ENCODE measurements at places on chromosomes 1 and 21.

GRCh38 chr1:156006666-156007376 lies 13.9 kb downstream of the SSR2 start:
- DNase-seq = no peak

- DNase-seq = no peak
These were observed 779.6 kb upstream of the PRMT6 start for GRCh38 chr1:106276871-106277270.

- no peak for DNase-seq
These were observed 12.2 kb downstream of the ATP1A4 start for GRCh38 chr1:160163615-160164014.

DNA sequence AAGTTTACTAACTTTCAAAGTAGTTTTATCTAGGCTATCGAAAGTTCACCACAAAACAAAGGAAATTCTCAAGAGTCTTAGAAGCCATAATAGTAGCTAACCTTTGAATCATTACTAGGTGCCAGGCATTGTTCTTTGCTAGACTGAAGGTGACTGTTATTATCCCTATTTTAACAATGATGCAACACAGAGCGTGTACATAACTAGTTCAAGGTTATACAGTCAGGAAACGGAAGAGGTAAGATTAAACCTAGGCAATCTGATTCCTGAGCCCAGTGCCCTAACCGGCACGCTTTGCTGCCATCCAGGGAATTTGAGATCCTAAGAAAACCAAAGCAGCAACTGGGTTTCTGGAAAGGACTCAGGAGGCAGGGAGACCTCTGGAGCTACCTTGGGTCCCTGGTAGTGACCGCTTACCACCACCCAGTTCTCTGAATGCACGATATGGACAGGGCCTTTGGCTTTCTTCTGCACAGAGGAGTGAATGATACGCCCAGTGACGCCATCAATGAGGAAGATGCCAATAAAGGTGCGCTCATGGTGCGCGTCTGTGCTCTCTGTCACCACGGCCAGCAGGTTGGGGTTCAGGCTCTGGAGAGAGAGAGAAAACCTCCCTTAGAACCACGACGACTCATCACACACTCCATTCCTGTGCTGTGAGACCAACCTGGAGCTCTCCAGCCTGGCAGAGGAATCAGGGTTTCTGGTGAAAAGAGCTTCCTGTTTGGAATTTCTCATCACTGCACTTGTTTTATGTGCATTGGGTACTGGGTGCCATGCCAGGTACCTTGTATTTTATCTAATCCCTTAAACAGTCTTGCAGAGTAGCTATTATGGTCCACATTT lies 13.1 kb upstream of the UBR4 start:
- DNase-seq = no peak

GRCh38 chr1:42660907-42661500 lies 2.8 kb downstream of the PPIH start:
- DNase-seq = no peak

DNA sequence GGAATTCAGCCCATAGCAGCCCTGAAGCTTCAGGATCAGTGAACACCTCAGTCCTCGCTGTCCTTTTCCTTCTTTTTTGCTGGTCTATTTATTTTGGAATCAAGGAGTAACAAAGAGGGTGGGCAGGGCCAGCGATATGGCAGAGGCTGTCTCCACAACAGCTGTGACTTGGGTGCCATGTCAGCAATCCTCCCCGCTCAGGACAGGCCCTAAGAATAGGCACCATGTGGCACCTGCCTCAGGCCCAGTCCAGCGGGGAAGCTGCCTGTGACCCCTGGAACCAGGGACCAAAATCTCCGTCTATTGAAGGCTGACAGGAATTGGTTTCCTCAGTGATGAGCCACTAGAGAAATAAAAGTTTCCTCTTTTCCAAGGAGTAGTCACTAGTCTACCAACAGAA lies 58.6 kb upstream of the TNR start:
- DNase-seq = no peak

DNA sequence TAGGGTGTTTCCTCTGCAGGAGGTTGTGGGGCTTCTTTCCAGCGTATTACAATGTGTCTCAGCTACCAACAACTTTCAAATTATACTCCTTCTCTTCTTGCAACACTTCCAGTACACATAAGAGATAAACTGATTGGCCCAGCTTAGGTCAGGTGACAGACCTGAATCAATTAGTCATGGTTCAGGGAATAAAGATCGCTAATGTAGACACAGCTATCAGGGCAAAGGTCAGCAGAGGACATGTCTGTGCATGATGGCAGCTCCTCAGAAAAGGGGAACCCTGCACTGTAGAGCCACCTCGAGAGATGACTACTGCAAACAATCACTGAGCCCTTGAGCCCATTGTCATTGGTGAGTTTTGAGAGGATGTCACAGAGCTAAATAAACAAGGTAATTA lies 36.8 kb upstream of the PKN2 start:
- no peak for DNase-seq

DNA sequence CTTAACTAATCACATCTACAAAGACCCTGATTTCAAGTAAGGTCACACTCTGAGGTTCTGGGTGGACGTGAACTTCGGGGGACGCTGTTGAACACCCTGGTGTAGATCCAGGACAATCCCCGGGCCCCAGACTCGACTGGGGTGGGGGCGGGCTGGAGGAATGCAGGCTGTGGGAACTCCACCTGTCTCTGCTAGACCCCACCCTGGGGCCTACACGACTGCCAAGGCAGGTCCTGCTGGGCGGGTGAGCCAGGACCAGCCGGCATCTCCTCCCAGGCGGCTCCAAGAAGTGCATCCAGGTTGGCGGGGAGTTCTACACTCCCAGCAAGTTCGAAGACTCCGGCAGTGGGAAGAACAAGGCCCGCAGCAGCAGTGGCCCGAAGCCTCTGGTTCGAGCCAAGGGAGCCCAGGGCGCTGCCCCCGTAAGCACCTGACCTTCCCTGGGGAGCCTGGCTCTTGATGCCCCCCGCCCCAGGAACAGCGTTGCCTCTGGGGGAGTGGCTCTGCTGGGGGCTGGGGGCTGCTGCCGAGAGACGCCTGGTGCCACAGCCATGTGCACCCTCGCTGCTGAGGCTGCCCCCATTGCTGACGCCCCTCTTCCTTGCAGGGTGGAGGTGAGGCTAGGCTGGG lies 3.8 kb downstream of the AIRE start:
- no peak for DNase-seq

DNA sequence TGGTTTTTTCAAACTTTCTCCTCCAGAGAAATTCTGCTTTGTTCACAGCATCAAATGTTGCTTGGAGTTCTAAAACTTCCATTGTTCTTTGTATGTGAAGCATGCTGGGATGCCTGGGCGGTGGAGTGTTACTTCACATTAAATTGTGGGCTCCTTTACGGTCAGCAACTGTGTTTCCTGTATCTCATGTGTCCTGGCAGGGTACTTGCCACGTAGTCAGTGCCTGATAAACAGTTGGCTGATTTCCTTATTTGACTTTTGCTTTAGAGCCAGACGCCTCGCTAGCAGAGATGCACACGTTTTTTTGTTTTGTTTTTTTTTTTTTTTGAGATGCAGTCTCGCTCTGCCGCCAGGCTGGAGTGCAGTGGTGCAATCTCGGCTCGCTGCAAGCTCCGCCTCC lies 96.7 kb downstream of the UCK2 start:
- DNase-seq = no peak

DNA sequence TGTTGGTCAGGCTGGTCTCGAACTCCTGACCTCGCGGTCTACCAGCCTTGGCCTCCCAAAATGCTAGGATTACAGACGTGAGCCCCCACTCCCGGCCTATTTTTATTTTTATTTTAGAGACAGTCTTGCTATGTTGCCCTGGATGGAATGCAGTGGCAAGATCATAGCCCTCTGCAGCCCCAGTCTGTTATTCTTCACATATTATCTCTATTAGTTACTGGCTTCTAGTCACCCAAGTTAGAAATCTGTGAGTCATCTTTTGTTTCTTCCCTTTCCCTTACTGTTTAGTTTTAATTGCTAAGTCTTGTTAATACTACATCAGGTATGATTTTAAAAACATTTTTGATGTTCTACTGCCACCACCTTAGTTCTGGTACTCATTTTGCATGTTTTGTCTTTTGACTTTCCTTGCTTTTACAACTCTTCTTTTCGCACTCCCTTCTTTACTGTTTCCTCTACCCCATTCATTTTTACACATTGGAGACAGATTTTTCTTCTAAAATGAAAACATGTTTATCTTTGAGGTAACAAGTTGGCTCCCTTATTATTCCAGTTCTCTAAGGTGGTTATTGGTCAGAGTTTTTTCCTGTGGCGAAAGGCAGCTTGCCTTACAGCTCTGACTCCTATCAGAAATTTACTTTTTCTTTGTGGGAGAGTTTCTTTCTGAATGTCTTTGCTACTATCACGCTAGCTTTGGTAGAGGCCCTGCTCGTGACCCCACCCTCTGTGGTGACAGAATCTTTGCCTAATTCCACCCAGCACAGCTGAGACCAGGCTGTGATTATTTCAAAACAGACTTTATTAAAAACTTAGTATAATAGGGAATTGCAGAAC lies 19.5 kb downstream of the ZMYM4 start:
- no peak for DNase-seq

DNA sequence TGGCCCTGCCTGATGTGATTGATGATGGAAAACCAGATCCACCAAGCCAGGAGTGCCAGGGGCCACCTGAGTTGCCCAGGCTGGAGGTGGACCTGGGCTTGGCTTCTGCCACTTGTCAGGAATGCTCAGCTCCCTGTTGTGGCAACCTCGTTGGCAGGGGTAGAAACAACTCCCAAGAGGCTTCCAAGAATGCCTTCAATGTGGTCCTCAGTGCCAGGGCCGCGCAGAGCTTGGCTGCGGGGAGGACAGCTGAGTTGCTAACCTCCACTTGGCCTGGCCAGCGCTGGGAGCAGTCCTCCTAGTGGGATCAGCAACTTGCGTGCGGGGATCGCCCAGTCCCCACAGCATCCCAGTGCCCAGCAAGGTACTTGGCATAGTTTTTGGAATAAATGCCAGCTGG lies 9.0 kb downstream of the MYOM3 start:
- no peak for DNase-seq

DNA sequence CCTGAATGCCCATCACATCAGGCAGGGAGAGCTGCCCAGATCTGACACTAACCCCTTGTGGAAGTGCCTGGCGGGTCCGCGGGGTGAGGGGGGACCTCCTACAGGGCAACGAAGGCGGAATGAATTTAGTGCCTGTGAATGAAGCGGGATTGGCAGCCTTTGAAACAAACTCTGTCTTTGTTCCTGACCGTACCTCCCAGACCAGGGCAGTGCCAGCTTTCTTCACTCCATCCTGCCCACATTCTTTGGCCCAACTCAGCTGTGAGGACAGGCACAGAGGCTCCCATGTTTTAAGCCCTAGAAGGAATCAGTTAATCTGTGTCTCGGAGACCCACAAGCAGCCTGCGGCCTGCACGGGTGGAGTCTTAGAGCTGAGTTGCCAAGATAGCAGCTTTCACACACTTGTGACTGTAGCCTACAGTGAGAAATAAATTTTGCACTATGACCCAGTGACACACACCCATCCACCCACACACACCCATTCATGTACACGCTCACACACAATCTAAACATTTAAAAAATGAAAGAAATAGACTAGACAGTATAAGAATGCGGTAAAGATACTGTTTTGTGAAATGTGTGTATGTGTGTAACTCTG lies 60.1 kb upstream of the USP24 start:
- no peak for DNase-seq

- DNase-seq = no peak
These were observed 141.5 kb upstream of the ERG start for GRCh38 chr21:38639571-38640354.

DNA sequence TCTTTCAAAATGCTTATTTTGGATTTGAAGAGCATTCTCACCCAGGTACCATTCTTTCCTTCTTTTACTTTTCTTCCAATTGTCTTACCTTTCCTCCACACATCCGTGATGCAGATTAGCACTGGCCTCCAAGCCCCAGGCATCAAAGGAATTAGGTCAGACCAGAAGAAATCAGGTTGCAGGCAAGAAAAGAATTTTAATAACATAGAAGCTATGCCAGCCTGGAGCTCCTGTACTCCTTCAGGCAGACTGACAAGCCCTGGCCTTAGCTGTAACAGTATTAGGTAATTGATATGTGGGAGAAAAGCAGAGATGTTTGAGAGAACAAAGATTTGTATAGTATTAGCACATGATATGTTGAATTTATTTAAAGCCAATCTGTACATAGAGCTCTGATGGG lies 390.4 kb upstream of the ADGRL2 start:
- DNase-seq = no peak

DNA sequence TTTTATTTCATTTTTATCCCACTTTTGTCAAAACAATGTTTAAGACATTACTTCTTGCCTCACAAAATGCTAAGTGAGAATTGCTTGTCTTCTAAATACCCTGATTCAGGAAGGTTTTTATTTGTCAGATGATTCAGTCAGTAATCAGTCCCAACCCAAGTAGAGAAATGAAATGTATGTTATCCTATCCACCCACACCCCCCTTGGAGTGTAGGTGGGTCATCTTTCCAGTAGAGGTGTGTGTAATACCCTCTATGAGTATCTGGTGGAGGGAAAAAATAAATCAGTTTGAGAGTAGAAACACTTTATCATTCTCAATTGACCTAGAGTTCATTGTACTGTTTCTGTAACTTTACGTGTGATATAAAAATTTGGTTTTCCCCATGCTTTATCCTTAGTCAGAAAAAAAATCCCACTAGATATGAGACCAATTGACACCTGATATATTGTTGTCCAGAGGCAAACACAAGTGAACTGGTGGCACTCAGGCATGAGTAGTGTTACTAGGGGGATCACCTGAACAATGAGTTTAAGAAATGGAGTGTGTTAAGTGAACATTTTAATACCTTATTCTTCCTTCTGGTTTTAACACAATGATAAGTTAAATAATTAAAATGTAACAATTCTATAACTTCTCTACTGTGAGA lies 153.8 kb upstream of the C1orf105 start:
- no peak for DNase-seq

DNA sequence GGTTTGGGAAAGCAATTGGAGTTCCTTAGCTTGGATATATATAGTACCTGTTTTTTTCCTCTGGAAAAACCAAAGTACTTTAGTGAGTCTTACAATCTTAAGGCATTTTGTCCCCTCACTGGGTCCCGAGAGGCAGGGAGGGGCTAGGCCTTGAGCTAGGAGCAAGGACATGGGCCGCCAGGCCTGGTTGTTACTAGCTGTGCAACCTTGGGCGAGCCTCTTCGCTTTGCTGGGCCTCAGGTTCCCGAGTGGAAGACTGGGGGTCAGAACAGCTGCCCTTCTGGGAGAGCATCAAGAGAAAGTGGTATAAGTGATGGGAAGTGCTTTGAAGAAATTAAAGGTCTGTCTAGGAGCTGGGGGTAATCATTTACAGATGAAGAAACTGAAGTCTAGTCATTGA lies 553.2 kb downstream of the KIF26B start:
- no peak for DNase-seq
